ENCODE measurements at places on chromosomes 11 and 22.

GRCh38 chr11:126716456-126717083 lies 284.0 kb downstream of the KIRREL3 start:
- DNase-seq = no peak

- DNase-seq = no peak
Measured at GRCh38 chr11:125514336-125515101, 18.5 kb upstream of the FEZ1 start.

GRCh38 chr11:129366737-129367597 lies 8.7 kb upstream of the BARX2 start:
- DNase-seq = no peak

- DNase-seq = no peak
Measured at GRCh38 chr22:25643232-25644000, 78.9 kb downstream of the GRK3 start.

- no peak for DNase-seq
Measured at GRCh38 chr11:16262645-16262955, 93.7 kb downstream of the SOX6 start.

DNA sequence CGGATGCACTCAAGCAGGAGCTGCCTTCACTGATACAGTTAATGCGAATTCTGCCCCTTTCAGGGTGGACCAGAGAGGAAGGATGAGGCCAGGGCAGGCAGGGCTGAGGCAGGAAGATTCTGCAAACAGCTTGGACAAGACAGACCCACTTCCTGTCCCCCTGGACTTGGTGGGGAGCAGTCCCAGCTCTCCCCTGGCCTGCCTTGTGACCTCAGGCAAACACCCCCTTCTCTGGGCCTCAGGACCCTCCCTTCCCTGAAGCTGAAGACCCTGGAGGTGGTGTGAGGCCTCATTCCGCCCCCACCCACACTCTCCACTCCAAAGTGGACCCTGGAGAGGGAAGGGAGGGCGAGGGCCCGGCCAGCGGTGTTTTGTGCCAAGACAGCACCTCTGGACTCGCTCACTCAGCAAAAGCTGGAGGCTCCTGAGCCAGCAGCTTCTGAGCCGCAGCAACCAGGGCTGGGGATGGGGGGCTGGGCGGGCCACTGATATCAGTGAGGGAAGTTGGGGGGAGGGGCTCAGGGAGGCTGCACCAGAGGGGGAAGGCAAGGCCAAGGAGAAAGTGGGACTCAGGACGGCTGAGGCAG lies 8.5 kb downstream of the RAB3IL1 start:
- no peak for DNase-seq

DNA sequence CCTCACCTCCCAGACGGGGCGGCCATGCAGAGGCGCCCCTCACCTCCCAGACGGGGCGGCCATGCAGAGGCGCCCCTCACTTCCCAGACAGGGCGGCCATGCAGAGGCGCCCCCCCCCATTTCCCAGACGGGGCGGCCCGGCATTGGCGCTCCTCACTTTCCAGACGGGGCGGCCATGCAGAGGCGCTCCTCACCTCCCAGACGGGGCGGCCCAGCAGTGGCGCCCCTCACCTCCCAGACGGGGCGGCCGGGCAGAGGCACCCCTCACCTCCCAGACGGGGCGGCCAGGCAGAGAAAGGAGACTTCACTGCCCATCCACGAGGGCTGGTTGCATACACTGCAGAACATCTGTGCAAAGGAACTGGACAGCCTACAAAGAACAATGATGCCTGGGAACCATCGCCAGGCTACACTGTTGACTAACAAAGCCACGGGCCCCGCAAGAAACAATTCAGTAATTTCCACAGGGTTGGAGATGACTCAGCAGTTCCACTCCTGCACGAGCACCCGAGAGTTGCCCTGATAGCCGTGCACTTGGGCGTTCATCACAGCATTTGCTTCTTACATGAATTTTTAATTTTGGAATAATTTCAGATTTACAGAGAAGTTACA lies 58.7 kb downstream of the CTTN start:
- no peak for DNase-seq

DNA sequence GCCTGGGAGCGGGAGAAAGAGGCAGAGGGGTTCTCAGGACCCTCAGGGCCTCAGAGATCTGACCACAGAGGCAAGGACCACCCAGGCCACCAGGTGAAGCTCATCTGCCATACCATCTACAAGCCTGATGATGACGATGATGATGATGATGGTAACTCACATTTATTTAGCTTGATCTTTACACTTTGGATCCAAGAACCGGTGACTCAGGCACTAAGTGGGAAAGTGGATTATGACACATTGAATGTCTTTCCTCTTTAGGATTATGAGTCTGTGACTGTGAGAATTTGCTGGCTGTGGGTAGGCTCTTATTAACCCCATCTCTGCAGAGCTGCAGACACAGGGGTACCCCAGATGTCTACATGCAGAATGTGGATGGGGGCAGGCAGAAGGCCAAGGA lies 110.3 kb downstream of the DSCAML1 start:
- DNase-seq = no peak

- DNase-seq = no peak
Measured at GRCh38 chr11:109349276-109350080, 72.5 kb upstream of the C11orf87 start.

DNA sequence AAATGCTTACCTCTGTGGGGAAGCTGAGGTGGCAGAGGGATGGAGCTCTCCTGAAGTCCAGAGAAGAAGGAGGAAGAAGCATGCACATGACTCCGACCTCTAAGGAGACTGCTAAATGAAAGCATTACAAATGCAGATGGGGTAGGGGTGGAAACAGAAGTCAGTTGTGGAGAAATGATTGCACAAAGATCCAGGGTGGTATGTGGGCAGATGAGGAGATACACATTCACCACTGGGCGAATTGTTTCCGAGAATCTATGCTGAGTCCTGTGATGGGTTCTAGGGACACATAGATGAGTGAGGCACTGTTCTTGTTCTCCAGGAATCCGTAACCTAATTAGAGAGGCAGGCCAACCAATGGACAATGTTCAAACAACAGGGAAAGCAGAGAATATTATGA lies 188.9 kb upstream of the ZBED5 start:
- DNase-seq = no peak

DNA sequence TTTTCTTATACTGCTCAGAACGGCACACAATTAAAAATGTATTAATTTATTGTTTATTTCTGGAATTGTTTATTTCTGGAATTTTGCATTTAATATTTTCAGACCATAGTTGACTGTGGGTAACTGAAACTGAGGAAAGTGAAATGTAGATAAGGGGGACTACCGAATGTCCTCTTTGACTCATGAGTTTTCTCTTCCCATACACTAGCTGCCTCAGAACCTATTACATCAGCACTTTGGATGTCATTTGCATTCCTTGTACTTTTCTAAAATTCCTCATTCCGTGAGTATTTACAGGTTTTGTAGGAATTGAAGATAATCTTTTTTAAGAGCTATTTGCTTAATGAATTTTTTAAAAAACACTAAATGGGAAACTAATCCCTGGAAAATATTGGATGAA lies 29.8 kb downstream of the ZC3H12C start:
- DNase-seq = no peak

GRCh38 chr11:36447947-36448346 lies 62.1 kb downstream of the TRAF6 start:
- DNase-seq = no peak

DNA sequence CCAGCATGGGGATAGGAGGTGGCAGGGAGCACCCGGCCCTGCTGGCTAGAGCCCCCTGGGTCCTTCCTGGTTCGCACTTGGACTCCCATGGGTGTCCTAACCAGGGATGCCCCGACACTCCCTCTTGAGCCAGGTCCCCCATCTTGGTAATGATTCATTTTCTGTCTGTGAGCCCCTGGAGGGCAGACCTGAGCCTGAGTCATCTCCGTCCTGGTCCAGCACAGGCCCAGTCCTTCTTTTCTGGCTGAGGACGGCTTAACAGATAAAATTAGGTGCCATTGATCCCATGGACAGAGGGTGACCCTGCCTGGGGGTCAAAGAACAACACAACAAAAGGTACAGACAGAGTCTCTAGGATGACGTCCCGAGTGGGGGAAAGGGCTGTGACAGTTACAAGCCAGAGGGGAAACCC lies 3.5 kb downstream of the RHOD start:
- no peak for DNase-seq

GRCh38 chr22:50529897-50530579 lies at the start of gene TYMP:
TSS of gene TYMP (minus strand) at chr22:50530012. CDS start at chr22:50529709, 303 bp downstream.
- DNase-seq = peak; percentile 34

DNA sequence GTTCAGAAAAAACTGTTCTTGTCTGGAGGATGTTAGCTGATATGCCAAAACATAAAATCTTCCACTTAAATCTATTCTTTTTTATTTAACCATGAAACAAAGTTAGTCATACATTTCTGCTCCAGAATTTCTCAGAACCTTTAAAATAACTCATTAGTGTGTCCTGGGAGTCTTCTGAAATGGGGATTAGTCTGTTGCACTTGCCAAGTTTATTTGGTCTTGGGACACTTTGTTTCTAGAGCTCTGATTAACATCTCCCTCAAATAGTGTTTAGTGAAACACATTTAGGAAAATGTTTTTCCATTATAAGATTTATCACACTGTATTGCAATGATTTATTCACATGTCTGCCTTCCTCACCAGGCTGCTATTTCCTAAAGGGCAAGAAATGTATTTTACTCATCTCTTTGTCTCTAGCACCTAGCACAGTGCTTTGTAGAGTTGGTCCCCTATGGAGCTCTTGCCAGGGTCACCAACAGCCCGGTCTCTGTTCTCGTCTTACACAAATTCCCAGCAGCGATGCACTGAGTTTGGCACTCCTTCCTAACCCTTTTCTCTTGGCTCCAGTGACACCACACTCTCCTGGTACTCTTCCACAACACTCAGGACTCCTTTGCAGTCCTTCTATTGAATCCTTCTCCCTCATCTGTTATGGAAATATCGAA lies 189.2 kb downstream of the CSNK2A3 start:
- no peak for DNase-seq

- DNase-seq = no peak
Measured at GRCh38 chr11:44611687-44612434, 46.4 kb downstream of the CD82 start.

- DNase-seq = no peak
Measured at GRCh38 chr11:72271980-72272379, 28.0 kb upstream of the PHOX2A start.

GRCh38 chr11:67099831-67100324 lies 19.2 kb upstream of the KDM2A start:
- no peak for DNase-seq

DNA sequence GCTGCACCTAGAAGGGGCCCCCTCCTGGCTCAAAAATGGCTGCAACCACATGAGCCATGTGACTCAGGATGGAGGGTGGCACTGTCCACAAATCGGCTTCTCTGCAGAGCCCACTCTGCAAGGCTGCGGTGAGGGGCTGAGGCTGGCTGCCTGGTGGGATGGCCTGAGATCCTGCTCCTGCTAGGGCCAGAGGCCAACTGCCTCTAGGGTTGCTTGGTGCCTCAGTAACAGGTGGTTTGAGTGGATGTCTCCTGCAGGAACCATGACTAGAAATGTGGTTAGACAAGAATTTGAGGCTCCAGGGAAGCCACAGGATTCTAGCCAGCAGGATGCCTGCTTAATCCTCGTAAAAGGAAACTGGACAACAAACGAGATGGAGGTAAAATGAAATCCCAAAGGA lies 17.1 kb downstream of the PATZ1 start:
- DNase-seq = no peak

GRCh38 chr11:120063686-120064340 lies 74.1 kb downstream of the TRIM29 start:
- no peak for DNase-seq

- no peak for DNase-seq
Measured at GRCh38 chr11:2135648-2136201, 3.5 kb downstream of the IGF2 start.

GRCh38 chr11:69080257-69080995 lies 31.7 kb downstream of the TPCN2 start:
- DNase-seq = no peak

DNA sequence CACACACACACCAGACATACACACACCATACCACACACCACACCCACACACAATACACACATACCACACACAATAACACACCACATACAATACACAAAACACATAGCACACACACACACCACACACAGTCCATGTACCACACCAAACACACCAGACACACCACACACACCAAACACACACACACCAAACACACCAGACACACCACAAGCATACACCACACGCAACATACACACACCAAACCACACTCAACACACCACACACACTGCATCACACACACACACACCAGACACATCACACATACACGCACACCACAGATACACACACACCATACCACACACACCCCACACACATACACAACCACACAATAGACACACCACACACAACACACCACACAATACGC lies 54.8 kb downstream of the IGSF9B start:
- DNase-seq = no peak

DNA sequence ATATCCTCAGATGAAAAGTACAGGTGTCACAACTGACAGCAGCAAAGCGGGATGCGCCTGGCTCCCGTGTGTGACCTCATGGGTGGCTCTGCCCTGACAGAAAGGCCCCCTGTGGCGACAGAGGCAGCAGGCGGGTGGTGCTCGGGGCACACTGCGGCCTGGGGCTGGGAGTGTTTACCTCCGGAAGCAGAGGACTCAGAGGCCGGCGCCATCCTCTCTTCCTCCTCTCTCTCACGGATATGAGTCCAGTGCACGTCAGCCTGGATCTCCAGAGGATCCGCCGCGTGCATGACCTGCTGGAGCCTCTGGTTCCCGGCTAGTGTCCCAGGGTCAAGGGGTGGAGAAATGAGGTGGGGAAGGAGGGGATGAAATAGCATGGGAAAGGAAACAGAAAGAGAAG lies 53.2 kb upstream of the BID start:
- no peak for DNase-seq

DNA sequence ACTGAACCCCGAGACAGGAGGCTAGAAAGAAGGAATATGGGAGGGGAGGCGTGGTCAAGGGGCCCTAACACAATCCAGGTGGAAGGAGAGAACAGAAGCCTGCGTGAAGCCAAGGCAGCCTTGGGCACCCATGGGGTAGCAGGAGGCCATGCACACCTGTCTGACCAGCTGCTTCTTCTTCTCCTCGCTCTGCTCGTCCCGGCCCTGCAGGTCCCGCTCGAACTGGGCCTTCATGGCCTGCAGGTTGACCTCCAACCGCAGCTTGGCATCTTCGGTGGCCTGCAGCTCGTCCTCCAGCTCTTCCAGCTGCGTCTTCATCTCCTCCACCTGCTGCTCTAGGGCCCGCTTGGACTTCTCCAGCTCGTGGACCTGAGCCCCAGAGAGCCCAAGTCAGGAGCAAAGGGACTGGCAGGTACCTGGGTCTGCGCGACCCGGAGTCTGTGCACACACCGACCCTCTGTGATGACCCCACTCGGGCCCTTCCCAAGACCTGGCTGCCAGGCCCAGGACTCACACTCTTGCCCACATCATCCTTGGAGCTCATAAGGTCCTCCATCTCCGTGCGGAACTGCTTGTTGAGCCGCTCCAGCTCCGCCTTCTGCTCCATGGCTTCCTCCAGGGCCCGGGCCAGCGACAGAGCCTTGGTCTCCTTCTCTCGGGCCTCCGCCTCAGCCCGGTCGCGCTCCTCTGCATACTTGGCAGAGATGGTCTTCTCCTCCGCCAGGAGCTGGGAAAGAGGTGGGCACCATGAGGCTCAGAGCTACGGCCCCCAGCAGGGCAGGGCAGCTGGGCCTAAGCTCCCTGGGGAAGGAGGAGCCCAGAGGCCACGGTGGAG lies 35.9 kb downstream of the APOL1 start:
- DNase-seq = no peak

- DNase-seq = no peak
Measured at GRCh38 chr11:116972691-116973090, 125.5 kb downstream of the SIK3 start.

- DNase-seq = peak; percentile 47
Measured at GRCh38 chr11:64764040-64764611, 4.4 kb upstream of the PYGM start.

GRCh38 chr11:108939135-108939534 lies 274.3 kb downstream of the DDX10 start:
- DNase-seq = no peak

GRCh38 chr11:133895551-133895950 lies 50.2 kb upstream of the SPATA19 start:
- no peak for DNase-seq

All from activated naive CD4-positive, alpha-beta T cell (primary cell).